Placental pericyte (primary cell): ENCODE measurements at places on chromosomes 13 and 19. TPM values are rescaled to one million over a fixed set of nuclear protein-coding genes. Genes with fewer than 3 reads are reported as not detected.

Gene ATXN8OS
- total RNA-seq: not detected in 2 replicates

Gene ZNF761
- total RNA-seq: 10.1 and 11.0 TPM in 2 replicates

Gene SH2D3A
- 0.29 TPM in 1 of 2 replicates, not detected in the other for total RNA-seq

Gene ZNF610
- total RNA-seq: 1.1 and 2.0 TPM in 2 replicates

Gene CLEC17A
- 0.14 TPM in 1 of 2 replicates, not detected in the other for total RNA-seq

Gene C1QTNF9B
- not detected in 2 replicates for total RNA-seq

Gene RASAL3
- total RNA-seq: not detected in 2 replicates

Gene TSSK6
- 0.86 and 3.7 TPM in 2 replicates for total RNA-seq

Gene GPALPP1
- total RNA-seq: 21.4 and 27.5 TPM in 2 replicates

Gene MYO16
- total RNA-seq: under 0.01 and 0.29 TPM in 2 replicates
